ENCODE measurements at places on chromosomes 4 and X.

GRCh38 chr4:114368751-114369150 is 229.9 kb upstream of the UGT8 start:
- no peak for DNase-seq

- DNase-seq: no peak
Measured at GRCh38 chr4:182193311-182193710, 49.9 kb upstream of the TENM3 start.

DNA sequence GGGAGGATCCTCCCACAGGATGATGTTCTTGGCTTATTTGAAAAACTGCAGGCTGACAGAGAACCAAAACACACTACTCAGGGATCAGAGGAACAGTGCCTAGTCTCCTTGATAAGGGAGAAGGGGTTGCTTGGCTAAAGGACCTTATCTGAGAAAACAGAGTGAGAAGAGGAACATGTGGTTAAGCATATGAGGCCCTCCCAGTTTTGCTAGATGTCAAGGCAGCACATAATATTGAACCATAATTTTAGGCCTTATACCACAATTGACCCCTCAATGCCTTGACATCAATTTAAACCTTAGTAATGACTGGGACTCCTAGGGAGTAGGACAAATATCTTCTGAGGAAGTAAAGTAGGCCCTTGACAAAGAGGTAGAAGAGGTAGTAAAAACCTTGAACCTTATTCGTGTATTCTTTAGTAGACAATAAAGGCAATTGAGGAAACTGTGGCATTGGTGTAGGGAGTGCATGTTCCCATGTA is 79.3 kb downstream of the TEX13C start:
- no peak for DNase-seq

GRCh38 chrX:74147439-74147838 is 156.5 kb upstream of the ZCCHC13 start:
- no peak for DNase-seq

- no peak for DNase-seq
Measured at GRCh38 chr4:186304866-186305505, 39.0 kb downstream of the F11 start.

DNA sequence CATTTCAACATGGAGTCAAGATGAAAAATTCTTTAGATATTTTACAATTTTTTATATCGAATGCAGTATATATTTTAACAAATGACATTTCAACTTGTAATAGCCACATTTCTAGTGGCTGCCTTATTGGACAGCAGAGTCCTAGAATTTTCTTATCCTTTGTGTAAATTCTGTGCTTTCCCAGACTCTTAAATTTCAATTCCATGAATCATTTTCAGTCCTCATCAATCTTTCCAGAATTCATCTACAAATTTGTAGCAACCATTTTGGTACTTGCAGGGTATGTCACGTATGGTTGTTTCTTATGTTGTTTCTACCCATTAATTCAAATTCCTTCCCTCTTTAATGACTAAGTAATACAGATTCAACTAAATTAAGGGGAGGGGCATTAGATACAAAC is 2.7 kb downstream of the PAICS start:
- no peak for DNase-seq

- DNase-seq: no peak
Measured at GRCh38 chr4:128292349-128292748, 4.7 kb upstream of the PGRMC2 start.

- no peak for DNase-seq
Measured at GRCh38 chrX:77743720-77744119, 42.3 kb downstream of the ATRX start.

DNA sequence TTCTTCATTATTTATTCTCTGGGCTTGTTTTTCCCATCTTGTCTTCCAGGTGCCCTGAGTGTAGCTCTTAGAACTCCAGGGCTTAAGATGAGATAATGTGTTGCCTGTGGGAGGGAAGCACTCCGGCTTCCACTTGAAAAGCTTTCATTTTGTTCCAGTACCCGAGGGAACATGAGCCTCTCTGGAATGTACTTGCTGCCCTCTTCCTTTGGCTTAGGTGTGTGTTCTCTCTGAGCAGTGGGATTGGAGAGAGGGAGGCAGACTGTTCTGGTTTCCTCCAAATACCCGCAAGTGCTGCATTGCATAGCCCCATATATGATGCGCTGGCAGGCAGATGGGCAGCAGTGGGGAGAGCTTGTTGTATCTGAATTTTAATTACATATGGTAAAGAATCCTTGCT is 861 bp upstream of the DTHD1 start:
- no peak for DNase-seq

DNA sequence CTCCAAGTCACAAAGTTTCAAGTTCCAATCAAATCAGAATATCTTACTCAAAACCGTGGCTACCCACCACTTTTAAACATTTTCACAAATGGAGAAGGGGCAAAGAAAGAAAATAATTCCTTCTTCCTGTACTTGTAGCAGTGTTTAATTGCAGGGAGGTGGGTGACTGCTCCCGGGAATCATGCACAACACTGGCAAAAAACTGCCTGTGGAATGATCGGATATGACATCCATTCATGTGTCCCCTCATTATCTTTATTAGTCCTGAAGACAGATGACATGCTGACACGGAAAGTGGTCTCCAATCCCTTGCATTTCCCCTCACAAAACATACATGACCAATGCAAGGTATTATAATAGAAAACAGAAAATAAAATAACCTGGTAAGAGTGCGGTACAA is 2.0 kb downstream of the TSPAN5 start:
- no peak for DNase-seq

DNA sequence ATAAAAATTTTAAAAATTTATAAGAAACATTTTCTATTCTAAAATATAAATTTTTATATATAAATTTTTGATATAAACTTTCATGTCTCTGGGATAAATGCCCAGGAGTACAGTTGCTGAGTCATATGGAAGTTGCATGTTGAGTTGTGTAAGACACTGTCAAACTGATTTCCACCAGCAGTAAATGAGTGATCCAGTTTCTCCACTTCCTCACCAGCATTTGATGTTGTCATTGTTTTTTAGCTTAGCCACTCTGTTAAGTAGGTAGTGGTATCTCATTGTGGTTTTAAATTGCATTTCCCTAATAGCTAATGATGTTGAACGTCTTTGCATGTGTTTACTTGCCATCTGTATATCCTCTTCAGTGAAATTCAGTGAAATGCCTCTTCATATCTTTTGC is 66.5 kb downstream of the MAMLD1 start:
- DNase-seq: peak; percentile 76

- DNase-seq: peak; percentile 80
Measured at GRCh38 chr4:168844353-168845049, 165.6 kb downstream of the CBR4 start.
